ENCODE measurements at places on chromosomes 13 and 19.

GRCh38 chr19:906480-906879, 6.5 kb downstream of the R3HDM4 start:
- no peak for DNase-seq

DNA sequence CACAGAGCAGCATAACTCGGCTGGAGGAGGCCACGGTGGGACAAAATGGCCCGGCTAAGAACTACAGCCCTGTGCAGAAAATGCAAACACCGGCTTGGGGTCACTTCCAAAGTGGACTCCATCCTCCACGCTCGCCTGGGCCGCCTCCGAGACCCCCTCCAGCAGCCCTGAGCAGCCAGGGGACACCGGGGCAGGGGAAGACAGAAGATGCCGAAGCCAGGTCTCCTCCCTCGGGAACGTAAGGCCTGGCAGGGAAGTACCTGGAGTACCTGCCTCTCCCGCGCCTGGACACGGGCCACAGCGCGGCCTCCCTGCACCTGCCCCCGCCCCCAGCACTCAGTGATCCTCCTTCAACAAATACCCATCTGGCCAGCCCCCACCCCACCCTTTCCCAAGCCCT, 5.0 kb downstream of the LMNB2 start:
- DNase-seq: no peak

DNA sequence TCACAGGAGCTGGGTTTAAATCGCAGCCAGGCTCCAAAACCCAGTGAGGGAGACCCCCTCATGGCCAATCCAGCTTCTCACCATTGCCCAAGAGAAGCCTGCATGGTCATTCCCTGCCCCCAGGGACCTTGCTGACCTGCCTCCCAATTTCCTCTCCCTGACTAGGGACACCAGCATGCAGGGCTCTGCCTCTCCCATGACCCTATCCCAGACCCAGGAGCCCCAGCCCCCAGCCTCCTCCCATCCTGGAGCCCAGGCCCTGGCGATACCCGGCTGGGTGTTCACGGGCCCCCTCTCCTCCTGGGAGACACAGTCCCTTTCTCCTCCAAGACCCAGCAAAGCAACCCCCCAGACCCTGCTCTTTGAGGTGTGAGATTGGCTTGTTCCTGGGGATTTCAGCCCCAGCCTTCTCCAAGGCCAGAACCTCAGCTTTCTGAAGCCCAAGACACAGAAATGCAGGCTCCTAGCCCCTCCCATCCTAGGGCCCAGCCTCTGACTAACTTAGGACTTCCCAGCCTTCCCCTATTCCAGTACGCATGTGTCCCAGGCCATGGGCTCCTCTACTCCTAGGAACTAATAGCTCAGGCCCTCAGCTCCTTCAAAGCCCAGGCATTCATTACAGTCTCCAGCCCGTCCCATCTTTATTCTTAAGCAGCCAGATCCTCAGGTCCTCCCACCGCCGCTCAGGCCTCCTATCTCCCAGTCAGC, 1.1 kb downstream of the GYS1 start:
- DNase-seq: no peak

DNA sequence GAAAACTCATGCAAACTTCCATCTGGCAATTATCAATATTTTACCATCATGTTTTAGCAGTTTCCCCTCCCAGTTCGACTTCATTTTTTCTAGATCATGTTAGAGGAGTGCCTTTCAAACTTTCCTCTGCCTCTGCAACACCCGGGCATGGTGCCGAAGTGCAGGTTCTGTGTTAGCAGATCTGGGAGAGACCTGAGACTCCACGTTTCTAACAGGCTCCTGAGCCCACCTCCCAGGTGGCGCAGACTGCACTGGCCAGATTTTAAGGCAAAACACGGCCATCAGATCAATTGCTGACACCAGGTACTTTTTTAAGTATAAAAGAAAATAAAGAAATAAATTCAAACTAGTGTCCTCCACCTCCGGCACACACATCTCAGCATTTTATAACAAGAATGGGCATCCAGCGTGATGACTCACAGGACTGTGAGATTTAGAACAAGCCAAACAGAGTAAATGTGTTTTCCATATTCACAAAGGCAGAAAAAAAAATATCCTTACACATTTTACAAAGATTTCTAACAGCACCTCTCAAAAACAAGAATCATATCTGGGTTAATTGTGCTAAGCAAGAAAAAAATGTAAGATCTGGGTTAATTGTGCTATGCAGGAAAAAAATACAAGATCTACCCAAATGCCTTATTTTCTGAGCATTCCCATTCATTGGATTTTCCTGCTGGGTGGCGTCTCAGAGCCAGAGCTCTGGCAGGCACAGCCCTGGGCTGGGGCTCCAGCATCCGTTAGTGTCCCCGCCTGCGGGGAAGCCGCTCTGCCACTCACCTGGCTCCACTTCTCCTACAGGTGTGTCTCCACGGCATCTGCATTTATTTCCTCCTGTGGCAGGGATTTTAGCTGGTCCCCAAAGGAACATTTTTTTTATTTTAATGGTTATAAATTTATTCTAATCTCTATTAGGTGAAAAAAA, 127.9 kb upstream of the SOX1 start:
- DNase-seq: no peak

DNA sequence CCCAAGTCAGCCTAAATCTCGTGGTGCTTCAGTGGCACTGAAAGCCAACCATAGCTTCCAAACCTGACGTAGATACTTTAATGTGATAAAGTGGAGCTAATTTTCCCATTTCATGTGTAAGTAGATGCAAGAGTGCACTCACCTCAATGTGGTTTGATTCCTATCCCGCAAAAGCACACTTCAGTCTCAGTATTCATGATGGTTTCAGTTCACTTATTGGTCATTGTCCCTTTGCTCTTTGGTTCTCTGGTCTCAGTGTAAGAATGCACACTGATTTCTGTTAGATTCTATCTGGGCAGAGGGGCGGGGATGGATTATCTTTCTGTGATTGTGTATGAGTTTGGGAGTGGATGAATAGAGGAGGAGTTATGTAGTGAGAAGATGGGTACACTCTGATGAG, 340.6 kb downstream of the KCNRG start:
- DNase-seq: no peak

DNA sequence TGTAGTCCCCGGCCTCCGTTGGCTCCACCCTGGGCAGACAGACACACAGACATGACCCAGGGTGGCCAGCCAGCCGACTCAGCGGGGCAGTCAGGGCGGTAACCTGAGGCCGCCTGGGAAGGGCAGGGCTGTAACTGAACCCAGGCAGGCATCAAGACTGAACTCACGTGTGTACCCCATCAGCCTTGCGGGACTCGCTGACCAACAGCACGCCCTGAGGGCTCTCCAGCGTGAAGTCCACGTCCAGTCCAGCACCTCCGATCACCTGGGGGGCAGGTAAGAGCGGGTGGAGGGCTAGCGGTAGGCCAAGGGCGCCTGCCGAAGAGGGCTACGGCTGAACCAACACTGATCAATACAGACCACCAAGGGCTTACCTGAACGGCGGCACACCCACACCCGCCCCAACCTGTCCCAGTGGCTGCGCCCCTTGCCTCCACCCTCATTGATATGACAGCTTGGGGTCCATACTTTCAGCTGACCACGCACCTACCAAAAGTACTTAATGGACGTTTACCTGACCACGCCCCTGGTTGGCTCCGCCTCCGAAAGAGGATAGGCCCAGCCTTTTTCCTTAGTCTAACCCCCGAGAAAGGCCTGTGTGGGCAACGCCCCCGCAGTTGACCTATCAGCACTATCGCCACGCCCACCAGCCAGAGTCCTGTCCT, 791 bp downstream of the TMED1 start:
- DNase-seq: no peak

DNA sequence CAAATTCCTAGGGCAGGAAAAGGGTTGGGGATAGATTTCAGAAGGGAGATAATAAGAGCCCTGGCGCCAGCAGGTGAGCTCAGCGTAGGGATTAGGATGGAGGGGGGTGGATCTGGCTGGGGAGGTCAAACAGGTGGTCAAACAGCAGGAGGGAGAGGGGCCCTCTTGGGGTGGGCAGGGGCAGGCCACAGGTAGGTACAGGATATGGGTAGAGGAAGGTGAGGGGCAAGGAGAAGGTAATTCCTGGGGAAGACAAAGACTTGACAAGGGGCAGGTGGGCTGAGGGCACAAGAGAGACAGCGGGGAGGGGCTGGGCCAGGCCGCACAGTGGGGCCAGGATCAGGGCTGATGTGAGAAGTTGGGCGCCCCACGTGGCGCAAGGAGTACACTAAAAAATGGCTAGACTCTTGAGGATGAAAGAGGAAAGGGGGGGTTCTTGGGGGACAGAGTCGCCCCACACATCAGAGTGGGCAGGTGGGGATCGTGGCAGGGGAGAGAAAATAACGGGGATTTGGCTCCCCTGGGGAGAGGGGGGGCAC, 713 bp downstream of the KRI1 start:
- no peak for DNase-seq

DNA sequence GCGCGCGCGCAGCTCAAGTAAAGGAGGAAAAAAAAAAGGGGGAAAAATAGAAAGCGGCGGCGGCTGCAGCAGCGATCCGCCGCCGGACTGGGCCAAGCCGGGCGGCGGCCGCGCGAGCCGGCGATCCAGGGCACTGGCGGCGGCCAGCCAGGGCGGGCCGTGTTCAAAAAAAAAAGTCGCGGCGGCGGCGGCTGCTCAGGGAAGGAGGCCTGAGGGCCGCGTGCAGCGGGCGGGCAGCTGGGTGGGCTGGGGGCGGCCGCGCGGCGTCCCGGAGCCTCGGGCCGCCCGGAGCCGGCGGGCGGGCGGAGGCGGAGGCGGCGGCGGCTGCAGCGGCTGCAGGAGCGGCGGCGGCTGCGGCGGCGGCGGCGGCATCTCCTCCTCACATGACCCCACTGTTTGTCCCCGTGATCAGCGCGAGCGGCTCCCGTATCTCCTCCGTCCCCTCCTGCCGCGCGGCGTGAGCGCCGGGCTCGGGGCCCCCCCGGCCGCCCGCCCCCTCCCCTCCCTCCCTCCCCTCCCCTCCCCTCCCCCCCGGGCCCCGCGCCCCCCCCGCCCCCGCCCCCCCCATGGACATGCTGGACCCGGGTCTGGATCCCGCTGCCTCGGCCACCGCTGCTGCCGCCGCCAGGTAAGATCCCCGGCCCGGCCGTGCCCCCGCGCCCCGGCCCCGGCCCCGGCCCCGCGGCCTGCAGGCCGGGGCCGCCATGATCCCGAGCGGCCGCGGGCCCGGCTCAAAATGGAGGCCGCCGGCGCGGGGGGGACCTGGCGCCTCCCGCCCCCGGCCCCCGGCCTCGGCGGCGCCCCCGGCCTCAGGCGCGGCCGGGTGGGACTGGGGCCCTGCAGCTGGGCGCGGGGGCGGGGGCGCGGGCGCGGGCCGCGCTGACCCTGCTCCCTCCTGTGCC, at the start of gene USF2:
TSS of gene USF2 (plus strand) at position 427 of the 902 bp plus-strand sequence. CDS start at position 567, 140 bp downstream.
- peak; percentile 21 for DNase-seq

- no peak for DNase-seq
Observed at GRCh38 chr13:95256091-95256490, 45.2 kb downstream of the ABCC4 start.

GRCh38 chr19:51652266-51652665, 5.6 kb upstream of the SIGLEC14 start:
- no peak for DNase-seq

DNA sequence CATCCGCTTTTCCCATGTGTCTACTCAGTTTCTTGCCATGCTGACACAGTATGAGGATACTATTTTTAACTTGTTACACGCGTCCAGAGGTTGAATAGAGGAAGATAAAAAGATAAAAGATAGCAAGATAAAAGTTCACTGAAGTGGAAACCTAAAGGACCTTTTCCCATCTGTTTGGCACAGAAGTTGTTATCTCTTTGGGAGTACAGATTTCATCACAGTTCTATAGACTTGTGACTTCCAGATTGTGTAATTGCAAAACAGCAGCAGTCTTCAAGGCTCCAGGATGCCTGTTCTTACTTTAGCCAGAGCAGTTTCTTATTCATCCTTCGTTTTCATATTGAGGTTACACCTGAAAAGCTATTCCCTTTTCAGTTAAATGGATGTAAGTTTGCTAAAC, 369.2 kb downstream of the GPC5 start:
- no peak for DNase-seq

- peak; percentile 58 for DNase-seq
Observed at GRCh38 chr19:11587302-11587974, 9.8 kb upstream of the ZNF627 start.

DNA sequence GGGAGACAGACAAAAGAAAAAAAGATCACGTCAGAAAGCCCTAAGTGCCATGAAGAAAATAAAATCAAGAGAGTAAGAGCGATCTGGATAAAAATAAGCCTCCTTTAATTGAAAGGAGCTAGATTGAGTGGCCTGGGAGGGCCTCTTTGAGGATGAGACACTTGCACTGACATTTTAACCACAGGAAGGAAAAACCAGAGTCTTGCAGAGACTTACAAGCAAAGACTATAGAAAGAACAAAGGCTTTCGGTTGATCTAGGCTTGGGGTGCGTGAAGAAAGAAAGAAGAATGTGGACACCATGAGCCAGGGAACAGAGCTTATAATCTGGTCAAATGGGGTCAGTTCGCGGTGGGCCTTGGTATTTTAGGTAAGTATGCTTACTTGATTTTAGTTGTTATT, 342.7 kb downstream of the COG6 start:
- DNase-seq: peak; percentile 8

DNA sequence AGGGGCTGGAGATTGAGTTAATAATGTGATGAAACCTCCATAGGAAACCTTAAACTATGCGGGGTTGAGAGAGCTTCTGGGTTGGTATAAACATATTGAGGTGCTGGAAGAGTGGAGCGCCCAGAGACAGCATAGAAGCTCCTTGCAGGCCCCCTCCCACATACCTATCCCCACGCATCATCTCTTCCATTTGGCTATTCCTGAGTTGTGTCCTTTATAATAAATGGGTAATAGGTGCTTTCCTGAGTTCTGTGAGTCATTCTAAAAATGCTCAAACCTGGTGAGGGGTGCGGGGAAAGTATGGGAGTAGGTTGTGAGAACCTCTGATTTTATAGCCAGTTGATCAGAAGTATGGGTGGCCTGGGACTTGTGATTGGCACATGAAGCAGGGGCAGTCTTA, 14.6 kb downstream of the CCDC122 start:
- no peak for DNase-seq

GRCh38 chr13:25630329-25630900, 258.6 kb downstream of the ATP8A2 start:
- DNase-seq: no peak

GRCh38 chr13:26025771-26026170, 26.0 kb downstream of the SHISA2 start:
- no peak for DNase-seq

- no peak for DNase-seq
Observed at GRCh38 chr13:78437781-78438180, 165.6 kb downstream of the POU4F1 start.

- no peak for DNase-seq
Observed at GRCh38 chr13:38202740-38203139, 146.9 kb upstream of the UFM1 start.

DNA sequence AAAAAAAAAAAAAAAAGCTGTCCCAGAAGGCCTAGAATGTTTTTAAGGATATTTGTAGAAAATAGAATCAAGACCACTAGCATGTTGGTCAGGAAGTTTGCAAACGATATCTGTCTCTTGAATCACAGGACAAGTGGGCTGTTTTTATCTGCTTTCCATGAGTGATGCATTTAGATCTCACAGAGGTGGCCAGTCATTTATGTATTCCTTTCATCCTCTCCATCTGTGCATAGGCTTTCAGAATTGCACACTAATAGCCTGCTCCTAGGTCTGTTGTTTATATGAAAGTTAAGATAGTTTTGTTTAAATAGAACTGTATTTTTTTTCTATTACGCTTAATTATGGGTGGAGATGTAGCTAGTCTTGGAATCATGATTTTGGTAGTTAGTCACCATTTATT, 289.5 kb downstream of the SHISA2 start:
- DNase-seq: no peak

Measured in activated CD4-positive, alpha-beta T cell treated with anti-CD3 and anti-CD28 coated beads, Interleukin-2, amount 50 U/mL, for 24 hours (primary cell).